T-helper 17 cell (primary cell): ENCODE measurements at places on chromosomes 12 and 14.

GRCh38 chr12:65170209-65170881, 962 bp downstream of the LEMD3 start:
- peak; percentile 59 for DNase-seq

- no peak for DNase-seq
These were observed 3.1 kb downstream of the SLC38A1 start for GRCh38 chr12:46265734-46266133.

DNA sequence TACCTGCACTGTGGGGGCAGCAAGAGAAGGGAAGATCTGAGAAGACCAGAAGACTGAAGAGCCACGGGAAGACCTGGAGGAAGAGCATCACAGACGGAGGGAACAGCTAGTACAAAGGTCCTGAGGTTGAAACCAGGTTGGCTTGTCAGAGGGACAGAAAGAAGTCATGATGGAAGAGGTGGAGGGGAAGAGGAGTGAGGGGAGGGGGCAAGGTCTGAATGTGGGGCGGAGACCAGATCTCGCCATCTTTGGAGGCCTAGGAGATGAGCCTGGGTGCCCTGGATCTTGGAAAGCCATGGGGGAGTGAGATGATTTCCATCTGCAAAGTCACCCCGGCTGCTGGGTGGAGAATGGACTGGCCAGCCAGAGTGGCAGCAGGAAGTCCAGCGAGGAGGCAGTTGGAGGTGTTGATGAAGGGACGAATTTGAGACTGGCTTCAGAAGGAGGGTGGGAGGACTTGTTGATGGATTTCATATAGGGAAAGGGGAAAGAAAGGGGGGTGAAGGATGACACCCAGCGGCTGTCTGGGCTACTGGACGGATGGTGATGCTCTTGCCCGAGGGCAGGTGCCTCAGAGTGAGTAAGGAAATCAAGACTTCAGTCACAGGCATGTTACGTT, 14.6 kb upstream of the UBC start:
- no peak for DNase-seq

DNA sequence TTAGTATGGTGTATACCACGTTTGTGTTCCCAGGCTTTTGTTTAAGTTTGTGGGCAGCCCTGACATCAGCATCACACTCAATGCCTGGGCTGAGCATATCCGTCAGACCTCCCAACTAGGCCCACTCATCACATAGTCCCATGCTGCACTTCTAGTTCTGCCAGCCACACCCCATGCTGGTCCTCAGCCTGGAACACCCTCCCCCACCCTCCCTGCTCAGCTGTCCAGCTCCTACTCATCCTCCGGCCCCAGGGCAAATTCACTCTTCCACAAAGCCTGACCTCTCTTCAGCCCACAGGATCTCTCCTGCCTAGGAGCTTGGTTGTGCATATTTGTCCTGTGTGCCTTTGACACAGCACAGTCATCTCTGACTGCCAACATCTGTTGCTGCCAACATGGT, 3.9 kb upstream of the ENDOU start:
- DNase-seq = no peak

- no peak for DNase-seq
These were observed 13.9 kb upstream of the OAS1 start for GRCh38 chr12:112892856-112893255.

DNA sequence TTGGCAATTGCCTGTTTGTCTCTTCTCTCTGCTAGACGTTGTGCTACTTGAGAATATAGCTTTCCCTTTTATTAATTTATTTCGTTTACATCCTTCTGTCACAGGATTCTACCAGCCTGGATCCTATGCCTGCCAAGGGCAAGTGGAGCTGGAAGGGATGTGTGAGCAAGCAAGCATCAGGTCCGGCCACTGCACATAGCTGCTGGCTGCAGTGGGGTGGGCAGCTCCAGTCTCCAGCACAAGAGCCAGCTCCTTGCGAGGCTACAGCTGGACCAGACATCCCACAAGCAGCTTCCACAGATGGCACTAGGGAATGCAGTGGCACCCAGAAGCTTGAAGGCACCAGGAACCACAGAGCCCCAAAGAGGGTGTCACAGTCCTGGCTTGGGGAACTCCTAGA, 225.0 kb downstream of the KCNC2 start:
- no peak for DNase-seq

- no peak for DNase-seq
These were observed 29.8 kb downstream of the BRMS1L start for GRCh38 chr14:35855876-35856481.

GRCh38 chr12:24705741-24706358, 243.1 kb downstream of the BCAT1 start:
- DNase-seq = no peak
